ENCODE measurements at places on chromosomes 7 and 10.

DNA sequence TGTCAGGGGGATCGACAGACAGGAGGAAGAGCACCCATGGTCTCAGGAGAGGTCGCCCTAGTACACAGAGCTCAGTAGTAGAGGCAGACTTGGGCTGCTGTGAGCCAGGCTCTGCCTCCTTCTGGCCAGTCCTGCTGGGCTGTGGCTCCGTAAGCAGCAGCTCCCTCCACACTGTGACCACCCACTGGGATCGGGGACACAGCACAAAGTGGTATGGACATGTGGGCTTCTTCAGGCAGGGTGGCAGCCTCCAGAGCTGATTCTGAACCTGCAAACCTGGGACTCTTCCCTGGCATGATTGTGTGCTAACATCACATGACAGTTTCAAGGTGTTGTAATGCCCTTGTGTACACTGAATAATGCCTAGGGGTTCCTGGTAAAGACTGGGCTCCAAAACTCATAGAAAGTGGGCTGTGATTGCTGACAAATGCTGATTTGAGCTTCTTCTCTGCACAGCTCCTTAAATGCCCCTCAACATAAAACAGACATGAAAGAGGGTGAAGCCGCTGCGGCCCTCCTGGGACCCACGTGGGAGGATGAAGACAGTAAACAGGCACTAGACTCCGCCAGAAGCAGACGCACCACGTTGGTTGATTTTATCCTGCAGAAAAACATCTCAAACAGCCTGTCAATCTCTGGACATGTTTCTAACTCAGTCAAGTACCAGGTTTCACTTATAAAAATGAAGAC is 76.7 kb downstream of the GPR26 start:
- no peak for DNase-seq

DNA sequence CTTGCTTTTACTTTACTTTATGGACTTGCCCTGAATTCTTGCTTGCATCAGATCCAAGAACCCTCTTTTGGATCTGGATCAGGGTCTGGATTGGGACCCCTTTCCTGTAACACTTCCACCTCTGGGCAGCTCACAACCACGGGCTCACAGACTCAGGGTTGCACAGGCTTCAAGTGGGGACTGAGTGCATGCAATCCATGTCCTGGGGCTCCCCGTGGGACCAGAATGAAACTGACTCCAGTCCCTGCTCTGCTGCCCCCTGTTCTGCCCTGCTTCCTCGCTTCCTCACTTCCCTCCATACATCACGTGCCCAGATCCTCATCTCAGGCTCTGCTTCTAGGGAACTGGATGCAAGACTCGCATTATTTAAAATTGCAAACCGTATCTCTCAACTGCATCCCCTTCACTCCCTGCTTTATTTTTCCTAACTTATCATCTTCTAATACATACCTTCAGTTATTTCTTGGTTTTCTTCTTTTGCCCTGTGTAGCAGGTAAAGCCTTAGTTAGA is 23.3 kb upstream of the INMT start:
- no peak for DNase-seq

GRCh38 chr7:147415991-147416390 is 1174.6 kb upstream of the C7orf33 start:
- no peak for DNase-seq

DNA sequence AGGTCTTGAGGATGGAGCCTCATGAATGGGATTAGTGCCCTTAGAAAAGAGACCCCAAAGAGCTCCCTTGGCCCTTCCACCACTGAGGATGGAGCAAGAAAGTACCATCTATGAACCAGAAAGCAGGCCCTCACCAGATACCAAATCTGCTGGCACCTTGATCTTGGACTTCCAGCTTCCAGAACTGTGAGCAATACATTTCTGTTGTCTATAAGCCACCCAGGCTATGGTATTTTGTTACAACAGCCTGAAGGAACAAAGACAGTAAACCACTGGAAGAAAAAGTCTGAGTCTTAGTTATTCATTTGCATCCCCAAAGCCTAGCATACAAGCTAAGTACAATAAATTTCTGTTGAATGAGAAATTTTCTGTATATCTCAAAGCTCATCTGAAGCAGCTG is 37.9 kb upstream of the TNS3 start:
- no peak for DNase-seq

DNA sequence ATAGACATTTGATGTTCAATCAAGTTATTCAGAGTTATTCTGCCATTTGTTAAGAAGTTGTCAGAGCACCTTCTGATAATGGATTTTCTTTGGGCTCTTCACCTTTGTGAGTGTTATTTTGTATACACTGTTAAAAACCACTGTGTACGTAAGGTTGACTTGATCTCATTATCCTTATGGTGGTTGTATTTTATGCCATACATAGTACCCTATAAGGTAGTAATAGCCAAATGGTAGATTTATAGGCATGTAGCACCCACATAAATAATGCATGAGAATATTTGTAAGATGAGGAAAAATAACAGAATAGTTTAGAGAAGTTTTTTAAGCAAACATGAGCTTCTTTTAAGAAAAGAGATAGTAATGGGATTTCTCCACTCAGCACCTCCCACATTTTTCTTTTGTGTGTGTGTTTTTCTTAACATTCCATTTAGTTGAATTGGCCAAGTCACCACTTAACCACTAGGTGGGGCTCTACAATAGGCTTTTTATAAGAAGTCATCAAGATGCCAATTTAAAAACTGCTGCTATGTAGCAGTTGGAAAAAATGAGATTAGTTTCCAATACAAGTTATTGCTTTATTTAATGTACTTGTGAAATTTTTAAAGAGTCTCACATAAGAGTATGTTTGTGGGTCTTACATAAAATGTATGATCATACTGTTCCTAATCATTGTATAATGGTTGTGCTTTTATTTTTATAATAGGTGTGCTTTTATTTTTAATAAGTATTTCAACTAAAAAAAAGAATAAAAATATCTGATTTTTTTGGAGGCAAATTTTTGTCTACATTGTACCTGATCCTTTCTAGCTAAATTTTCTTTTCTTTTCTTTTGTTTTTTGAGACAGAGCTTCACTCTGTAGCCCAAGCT is 41.1 kb upstream of the STMP1 start:
- no peak for DNase-seq

- no peak for DNase-seq
These were observed 376.6 kb upstream of the KCND2 start for GRCh38 chr7:119896386-119896785.

DNA sequence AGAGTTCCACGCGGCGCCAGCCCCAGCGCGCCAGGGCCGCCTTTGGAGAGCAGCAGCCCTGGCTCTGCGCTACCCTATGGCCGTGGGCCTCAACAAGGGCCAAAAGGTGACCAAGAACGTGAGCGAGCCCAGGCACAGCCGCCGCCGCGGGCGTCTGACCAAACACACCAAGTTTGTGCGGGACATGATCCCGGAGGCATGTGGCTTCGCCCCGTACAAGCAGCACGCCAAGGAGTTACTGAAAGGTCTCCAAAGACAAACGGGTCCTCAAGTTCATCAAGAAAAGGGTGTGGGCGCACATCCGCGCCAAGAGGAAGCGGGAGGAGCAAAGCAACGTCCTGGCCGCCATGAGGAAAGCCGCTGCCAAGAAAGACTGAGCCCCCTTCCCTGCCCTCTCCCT is 144.1 kb downstream of the SRPK2 start:
- DNase-seq: no peak

DNA sequence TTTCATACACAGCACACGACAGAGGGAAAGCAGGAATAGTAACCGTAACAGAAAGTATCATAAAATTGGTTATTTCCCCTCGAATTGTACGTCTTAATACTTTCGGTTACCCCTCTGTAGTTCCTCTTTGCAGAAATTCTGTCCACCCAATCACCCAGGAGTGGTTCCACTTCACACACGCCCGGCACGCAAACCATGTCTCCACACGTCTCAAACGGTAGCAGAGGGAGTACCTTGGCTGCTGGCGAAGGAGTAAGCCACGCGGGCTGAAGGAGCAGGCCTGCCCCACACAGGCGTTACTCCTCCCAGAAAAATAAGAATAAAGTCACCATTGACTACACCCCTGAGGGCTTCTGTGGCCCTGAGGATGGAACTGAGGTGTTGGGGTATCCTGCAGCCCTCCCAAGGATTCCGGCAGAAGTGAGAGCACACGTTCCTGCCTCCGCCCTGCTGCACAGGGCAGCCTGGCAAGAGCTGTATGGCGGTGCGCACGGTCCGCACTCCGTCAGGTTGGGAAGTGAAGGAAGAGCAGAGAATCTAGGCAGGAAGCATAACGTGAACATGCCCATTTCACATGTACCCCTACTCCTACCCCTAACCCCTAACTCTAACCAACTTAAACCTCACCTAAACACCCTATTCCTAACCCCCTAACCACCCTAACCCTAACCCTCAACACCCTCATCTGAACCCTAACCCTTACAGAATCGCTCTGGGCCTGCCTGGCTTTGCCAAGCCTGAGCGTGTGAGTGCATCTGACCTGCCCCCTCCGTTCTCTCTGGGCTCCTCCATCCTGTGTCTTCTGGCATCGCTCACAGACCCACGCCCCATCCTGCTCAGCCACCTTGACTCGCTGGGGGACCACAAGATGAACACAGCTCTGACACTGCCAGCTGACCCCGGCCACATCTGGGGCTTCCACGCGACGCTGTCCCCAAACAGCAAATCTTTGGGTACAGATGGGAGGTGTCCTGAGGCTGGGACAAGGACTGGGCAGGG is 18.2 kb downstream of the GPR146 start:
- DNase-seq: no peak

- DNase-seq: no peak
These were observed 33.9 kb downstream of the DNAJB6 start for GRCh38 chr7:157370742-157371141.

DNA sequence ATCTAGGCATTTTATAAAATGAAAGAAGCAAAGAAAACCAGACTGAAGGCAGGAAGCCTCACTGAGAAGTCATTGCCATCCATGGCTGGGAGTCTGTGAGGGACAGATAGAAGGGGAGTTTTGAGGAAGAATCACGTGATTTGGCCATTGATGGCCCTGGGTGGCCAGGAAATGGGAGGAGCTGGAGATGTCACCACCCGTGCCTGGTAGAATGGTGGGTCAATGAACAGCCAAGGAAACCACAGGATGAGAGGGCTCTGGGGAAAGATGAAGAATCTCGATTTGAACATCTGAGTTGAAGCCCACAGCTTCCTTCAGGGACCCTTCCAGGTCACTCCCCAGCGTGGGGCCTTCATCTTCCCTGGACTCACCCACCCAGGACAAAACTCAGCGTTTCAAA is 103.3 kb upstream of the CHST15 start:
- no peak for DNase-seq

DNA sequence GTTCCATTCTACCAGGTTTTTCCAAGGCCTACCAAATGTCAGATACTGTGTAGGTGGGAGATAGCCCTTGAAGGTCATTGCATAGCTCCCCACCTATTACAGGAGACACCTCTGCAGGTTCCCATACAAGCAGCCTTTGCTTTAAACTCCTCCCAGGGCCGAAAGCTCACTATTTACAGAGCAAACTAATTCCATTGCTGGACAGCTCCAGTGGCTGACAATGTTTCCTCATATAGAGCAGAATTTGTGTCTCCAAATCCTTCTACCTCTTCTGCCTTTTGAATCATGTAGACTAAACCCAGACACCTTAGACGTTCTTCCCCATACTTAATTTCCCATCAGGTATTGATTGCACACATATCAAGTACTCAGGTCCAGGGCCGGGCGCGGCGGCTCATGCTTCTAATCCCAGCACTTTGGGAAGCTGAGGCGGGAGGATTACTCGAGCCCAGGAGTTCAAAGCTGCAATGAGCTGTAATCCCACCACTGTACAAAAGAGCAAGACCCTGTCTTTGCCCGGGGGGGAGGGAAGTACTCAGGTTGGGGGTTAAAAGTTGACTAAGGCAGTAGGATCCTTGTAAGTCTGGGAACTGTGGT is 2.1 kb downstream of the CNNM1 start:
- DNase-seq: no peak

- DNase-seq: no peak
These were observed 72.6 kb downstream of the FOXL3 start for GRCh38 chr7:362402-363096.

DNA sequence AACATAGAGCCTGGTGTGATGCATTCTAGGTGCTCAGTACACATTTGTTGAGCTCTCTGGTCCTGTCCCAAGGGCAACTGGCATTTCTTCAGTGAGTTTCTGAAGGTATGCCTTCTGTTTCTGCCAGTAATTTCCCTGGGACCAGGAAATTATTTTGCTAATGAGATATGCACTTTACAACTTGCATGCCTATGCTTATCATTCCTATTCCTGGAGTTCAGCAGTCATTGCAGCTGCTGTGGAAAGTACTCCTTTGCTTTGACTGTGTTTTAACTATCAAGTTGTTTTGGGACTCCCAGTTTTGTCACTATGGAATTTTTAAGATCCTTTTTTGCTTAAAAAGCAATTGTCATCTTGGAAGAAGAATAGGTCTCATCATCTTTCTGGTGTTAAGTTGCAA is 283.0 kb downstream of the BBS9 start:
- DNase-seq: no peak

DNA sequence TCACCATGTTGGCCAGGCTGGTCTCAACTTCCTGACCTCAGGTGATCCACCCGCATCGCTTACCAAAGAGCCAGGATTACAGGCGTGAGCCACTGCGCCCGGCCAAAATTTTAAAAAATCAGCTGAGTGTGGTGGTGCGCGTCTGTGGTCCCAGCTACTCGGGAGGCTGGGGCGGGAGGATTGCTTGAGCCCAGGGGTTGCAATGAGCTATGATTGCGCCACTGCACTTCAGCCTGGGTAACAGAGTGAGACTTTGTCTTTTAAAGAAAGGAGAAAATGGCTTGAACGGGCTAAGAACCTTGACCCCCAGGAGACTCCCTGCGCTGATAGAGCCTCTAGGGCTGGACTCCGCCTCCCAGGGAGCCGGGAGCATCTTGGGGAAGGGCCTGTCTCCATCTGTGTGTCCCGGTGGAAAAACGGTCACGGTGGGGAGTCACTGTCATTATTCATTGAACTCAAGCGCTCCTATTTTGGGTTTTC is 760 bp upstream of the KCTD7 start:
- DNase-seq: no peak

- no peak for DNase-seq
These were observed 72.2 kb upstream of the ADRB1 start for GRCh38 chr10:113971349-113971973.

- no peak for DNase-seq
These were observed 10.8 kb downstream of the LMOD2 start for GRCh38 chr7:123666492-123666891.

DNA sequence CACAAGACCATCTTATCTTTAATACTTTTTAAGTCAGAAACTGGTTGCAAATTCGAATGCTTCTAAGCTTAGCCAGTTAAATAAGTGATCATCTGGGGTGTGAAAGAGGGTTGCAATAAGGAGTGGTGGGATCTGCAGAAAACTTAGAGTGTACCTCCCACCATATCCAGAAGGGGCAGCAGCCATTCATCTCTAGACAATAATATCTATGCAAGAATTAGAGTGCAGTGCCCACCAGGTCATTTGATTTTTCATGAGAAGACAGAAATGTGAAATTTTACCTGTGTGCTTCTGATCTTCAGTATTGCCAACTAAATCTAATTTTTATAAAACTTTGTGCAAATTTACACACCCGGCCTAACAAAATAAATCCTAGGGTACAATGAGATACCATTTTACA is 127.2 kb upstream of the SP4 start:
- no peak for DNase-seq

GRCh38 chr7:16960337-16960965 is 78.7 kb upstream of the AGR3 start:
- no peak for DNase-seq

GRCh38 chr7:25698451-25699113 is 453.4 kb upstream of the NFE2L3 start:
- DNase-seq: no peak
